ENCODE measurements at places on chromosomes 5 and 9.

DNA sequence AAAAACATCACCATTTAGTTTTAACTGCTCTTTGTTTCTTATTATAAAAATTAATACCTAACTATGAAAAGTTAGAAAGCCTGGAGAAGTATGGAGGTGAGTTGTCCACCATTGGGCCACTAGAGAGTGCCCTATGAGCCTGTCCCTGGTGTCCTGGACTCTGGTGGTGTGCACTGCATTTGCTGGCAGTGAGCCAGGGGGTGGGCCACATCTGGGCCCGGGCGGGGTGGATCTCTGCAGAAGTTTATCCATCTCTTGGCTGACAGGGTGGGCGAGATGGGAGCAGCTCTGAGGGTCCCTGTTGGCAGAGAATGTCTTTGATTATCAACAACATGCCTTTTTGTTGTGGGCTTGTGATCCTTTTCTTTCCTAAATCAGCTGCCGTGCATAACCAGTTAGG, 8.2 kb downstream of the TENT4A start:
- no peak for DNase-seq

GRCh38 chr5:115484368-115484767, 60.2 kb downstream of the FEM1C start:
- DNase-seq = no peak

- no peak for DNase-seq
Measured at GRCh38 chr5:139388198-139388821, 1.4 kb downstream of the MZB1 start.

DNA sequence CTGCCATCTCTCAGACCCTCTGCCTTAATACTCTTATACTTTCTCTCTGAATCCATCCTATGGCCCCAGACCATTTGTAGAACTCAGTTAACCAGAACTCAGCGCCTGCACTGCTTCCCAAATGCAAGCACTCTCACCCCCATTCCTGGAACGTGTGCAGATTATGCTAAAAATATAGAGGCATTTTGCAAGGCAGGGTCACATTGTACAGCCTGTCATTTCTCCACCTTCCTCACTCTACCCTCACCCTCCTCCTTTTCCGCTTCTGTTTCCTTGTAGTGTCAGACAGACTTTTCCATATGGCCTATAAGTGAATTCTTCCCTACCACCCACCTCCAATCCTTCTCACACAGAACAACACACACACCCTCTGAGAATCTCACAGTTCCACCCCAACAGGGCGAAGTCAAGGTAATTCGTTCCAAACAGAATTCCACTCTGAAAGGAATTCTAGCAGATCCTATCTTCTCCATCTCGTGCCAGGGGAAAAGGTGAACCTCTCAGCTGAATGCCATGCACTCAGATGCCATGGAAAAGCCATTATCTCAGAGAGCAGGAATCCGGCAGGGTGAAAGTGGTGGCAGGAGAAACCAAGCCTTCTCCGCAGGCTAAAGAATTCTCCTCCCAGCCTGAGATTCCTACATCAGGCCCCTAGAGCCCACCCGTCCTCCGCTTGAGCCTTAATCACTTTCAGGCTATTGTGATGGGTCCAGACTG, 25.3 kb downstream of the GGTA1 start:
- no peak for DNase-seq

DNA sequence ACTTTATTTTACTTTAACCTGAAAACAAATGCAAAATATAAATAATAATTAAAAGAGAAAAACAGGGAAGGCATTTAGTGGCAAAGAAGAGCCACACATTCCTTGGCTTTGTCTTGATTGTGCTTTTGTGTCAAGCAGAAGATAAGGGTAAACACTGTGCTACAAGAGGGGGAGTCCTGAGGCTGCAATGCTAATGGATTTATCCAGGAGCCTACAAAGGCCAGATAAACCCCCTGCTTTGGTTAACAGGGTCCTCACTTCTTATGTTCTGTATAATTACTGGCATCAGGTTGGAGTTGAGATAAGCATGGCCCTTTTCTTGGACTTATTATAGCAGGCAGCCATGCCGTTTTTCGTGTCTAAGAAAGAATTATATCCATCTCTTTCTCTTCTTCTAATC, 302.8 kb downstream of the EFNA5 start:
- no peak for DNase-seq
